ENCODE measurements at places on chromosomes 3 and 15. TPM values are rescaled to one million over a fixed set of nuclear protein-coding genes. Genes with fewer than 3 reads are reported as not detected.

GRCh38 chr3:9180764-9181117 is 68.7 kb downstream of the SRGAP3 start:
- no peak overlapping the region for H3K27ac ChIP-seq
- no peak overlapping the region for H3K4me3 ChIP-seq
- no peaks in the 10 kb centered on the region for H3K4me1 ChIP-seq
- H3K27me3 ChIP-seq, result no peaks in the 10 kb centered on the region
- no peaks in the 10 kb centered on the region for H3K36me3 ChIP-seq
- DNase-seq, result no peak

DNA sequence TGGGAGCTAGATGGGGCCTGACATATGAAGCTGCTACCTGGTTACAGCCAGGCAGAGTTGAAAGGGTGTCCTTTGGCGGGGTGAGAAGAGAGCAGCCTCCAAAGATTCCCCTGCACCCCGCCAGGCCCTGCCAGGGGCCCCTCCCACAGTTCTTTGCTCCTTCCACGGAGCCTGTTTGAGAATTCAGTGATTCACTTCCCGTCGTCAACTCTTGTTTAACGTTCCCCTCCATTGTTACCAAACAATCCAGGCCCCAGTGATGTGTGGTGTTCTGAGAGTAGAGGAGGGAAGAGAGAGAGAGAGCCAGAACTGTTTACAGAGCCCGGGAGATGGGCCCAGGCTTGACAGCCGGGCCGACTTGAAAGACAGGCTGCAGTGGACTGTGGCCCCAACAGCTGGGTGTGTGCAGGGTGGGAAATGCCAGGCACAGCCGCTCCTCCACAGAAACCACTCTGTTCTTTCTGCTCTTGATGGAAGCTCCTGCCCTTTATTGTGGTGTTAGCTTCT is 81.5 kb downstream of the SMAD3 start:
- peaks cover 45% of the 10 kb centered on the region for H3K4me1 ChIP-seq
- no peak for DNase-seq
- no peak overlapping the region for H3K4me3 ChIP-seq

DNA sequence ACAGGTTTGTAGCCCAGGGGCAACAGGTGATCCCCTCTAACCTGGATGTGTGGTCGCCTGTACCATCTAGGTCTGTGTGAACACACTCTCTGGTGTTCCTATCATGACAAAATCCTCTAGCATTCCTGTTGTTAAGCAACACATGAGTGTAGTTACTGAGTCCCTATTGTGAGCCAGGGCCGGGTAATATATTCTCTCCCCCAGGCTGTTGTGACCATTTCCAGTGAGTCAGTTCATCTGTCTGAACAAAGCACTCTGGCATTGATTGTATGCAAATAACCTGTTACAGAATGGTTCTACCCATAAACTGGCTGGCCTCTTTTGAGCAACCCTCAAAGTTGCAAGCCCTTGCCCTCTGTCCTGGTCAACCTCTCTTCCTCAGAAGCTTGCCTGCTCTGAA is 2.6 kb upstream of the FLNB start:
- no peak overlapping the region for H3K27ac ChIP-seq
- no peaks in the 10 kb centered on the region for H3K36me3 ChIP-seq
- H3K27me3 ChIP-seq, result no peaks in the 10 kb centered on the region
- H3K4me1 ChIP-seq, result peaks cover 7% of the 10 kb centered on the region
- H3K4me3 ChIP-seq, result no peak overlapping the region
- no peak for DNase-seq

- H3K27ac ChIP-seq, result no peak overlapping the region
- no peak overlapping the region for H3K4me3 ChIP-seq
- H3K27me3 ChIP-seq, result no peaks in the 10 kb centered on the region
- no peaks in the 10 kb centered on the region for H3K36me3 ChIP-seq
- no peak for DNase-seq
- H3K4me1 ChIP-seq, result peaks cover 2% of the 10 kb centered on the region
These were observed 39.1 kb downstream of the MEF2A start for GRCh38 chr15:99604865-99605264.

LARP6 gene
- 37.3 TPM for total RNA-seq
